Activated CD8-positive, alpha-beta memory T cell treated with anti-CD3 and anti-CD28 coated beads for 1 hour (primary cell): ENCODE measurements at places on chromosomes 1 and 21.

GRCh38 chr1:55700359-55701130, 485.4 kb upstream of the USP24 start:
- no peak for DNase-seq

DNA sequence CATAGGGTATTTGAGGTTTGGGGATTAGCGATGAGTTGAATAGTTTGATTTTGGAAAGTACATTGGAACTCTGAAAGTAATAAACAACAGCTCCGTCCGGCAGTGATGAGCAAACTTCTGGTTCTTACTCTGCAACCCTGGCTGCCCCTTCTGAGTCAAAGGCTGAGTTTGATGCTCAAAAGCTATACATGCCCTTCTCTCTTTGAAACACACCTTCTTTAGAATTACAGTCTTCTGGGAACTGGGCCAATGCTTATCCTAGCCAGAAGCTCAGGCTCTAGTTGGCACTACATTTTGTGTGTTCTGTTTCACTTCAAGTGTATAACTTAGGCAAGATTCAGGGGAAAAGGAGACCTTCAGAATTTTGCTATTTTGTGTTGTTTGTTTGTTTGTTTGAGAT, 9.3 kb downstream of the AHCYL1 start:
- DNase-seq = no peak

DNA sequence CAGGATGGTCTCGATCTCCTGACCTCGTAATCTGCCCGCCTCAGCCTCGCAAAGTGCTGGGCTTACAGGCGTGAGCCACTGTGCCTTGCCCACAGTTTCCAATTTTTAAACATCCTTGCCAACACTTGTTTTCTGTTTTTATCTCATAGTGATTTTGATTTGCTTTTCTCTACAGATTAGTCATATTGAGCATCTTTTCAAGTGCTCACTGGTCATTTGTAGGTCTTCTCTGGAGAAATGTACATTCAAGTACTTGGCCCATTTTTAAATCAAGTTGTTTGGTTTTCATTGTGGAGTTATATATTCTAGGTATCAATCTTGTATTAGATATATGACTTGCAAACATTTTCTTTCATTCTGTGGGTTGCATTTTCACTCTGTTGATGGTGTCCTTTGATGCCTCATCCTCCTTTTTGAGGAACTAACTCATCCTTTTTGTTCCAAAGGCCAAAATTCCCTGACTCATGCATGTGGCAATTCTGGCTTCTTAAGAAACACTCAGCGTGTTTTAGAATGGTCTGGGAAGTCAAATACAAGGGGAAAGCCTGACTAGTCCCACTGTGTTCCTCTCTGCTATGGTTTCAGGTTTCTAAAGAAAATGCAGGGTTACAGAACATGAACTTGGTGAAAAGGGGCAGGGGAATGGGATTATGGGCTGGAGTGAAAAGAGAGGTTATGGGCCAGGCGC, 37.3 kb downstream of the PTAFR start:
- no peak for DNase-seq

GRCh38 chr1:93625582-93626327, 55.9 kb downstream of the BCAR3 start:
- no peak for DNase-seq

DNA sequence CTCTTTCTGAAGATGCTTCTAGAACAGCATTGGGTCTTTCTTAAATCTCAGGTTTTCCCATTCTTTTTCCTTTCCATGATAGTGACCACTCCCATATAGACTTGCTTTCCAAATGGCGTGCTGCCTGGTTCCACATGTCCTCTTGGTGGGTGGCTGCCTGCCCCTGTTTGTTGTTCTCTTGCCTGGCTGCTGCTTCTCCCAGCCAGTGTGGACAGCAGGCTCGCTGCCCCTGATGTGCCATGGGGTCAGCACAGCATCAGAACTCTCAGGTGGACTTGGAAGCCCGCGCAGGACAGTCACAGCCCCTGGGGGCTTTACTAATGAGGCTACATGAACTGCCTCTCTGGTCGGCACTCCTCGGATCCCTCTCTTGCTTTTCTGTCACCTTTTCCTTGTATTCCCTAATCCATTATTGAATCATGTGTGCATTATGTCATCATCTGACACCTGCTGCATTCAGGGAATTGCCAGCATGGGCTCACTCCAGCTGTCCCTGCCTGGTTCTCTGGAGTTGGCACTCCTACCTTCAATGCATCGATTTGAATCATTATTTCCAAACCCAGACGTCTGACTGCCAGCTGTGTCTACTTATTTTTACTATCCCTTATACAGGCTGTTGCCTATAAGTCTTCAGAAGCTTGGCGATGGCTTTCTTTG, 100.5 kb upstream of the COA6 start:
- DNase-seq = no peak

DNA sequence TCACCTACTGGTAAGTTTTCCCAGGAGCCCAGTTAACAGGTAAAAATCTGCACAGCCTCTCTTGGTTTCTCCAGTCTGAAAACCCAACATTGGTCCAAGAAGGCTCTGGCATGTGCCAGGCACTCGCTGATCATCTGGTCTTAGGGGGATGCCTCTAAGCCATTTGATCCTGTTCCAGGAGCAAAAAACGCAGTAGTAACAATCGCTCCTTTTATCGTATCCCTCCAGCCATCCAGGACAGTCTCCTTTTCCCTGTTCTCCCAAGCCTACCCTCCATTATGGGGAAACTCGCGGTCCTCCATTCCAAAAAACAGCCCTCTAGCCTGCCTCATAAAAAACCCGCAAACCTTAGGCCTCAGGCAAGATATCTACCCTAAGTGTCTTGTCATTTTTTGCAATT, 56.2 kb downstream of the ODF2L start:
- DNase-seq = no peak

- DNase-seq = no peak
Measured at GRCh38 chr1:110262296-110262695, 52.2 kb downstream of the KCNC4 start.

DNA sequence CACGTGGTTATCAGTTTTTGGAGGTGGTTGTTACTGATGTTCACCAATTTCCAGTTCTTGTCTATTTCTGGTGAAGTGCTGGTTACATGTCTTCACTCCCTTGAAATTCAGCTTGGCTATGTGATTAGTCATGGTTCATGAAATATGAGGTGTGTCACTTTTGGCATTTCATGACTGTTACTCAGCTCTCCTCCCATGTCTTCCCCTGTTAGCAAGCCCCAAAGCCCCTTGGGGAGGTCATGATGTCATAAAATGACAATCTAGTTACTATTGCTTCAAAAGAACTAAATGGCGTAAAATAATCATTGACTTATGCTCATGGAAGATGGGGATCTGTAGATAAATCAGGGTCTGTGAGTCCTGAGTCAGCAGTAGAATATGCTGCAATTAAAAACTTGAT, 425.1 kb downstream of the SETD4 start:
- no peak for DNase-seq

GRCh38 chr1:68173283-68173935, 58.9 kb downstream of the WLS start:
- DNase-seq = no peak

- DNase-seq = no peak
Measured at GRCh38 chr1:92515796-92516201, 29.1 kb upstream of the GFI1 start.

GRCh38 chr1:235325139-235325538, 2.8 kb downstream of the ARID4B start:
- DNase-seq = no peak

DNA sequence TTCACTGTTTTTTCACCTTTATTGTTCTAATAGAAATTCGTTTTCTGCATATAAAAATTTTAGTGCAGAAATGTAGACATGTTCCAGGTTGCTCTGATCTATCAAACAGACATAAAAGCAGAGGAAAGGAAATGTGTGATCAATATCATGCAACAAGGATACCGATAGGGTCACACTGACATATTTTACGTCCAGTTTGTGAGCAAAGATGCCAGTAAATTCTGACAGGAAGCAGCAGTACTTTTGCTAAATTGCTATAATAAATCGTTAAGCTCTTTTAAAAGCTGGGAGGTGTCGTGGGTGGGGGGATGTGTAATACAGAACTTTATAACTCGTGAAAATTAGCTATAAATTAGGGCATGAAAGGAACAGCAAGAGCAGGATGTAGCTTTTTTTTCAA, 955.2 kb downstream of the BRINP3 start:
- DNase-seq = no peak

- peak; percentile 68 for DNase-seq
Measured at GRCh38 chr1:26472320-26472900, at the start of gene HMGN2. TSS of gene HMGN2 (plus strand) at chr1:26472440. CDS start at chr1:26472613, 173 bp downstream.

DNA sequence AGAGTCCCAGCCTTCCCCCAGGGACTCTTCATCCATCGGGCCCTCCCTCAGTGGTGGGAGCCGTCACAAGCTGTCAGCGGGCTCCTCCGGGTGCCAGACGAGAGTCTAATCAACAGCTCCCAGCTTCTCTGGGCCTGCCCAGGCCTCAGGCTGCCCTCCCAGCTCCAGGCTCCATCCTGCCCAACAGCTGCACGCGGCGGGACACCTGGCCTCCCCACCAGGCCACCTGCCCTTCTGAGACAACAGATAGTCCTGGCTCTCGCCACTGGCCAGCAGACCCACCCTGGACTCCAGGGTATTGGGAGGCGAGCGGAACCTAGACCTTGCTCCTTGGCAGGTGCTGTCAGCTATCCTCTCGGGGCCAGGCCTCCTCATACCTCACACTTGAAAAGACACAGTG, 3.1 kb downstream of the WNT4 start:
- DNase-seq = no peak

DNA sequence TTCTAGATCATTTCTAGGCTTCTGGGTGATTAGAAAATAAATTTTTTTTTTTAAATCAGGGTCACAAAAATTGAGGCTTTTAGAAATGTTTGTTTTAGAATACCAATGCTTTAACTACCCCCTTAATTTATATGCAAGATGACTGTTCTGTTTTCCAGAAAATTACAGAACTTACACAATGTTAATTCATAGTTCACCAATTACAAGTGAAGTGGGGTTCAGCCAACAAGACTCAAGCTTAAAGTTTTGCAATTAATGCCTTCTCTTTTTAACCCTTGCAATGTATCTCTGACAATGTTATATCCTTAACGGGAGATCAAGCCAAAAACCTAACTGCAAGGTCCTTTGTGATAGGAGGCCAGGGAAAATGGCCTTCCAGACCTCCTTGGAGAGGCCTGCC, 5.6 kb downstream of the PRELP start:
- DNase-seq = no peak

GRCh38 chr1:78146205-78146771, 100.5 kb downstream of the GIPC2 start:
- no peak for DNase-seq

GRCh38 chr1:229562686-229563085, 4.2 kb upstream of the ABCB10 start:
- no peak for DNase-seq

DNA sequence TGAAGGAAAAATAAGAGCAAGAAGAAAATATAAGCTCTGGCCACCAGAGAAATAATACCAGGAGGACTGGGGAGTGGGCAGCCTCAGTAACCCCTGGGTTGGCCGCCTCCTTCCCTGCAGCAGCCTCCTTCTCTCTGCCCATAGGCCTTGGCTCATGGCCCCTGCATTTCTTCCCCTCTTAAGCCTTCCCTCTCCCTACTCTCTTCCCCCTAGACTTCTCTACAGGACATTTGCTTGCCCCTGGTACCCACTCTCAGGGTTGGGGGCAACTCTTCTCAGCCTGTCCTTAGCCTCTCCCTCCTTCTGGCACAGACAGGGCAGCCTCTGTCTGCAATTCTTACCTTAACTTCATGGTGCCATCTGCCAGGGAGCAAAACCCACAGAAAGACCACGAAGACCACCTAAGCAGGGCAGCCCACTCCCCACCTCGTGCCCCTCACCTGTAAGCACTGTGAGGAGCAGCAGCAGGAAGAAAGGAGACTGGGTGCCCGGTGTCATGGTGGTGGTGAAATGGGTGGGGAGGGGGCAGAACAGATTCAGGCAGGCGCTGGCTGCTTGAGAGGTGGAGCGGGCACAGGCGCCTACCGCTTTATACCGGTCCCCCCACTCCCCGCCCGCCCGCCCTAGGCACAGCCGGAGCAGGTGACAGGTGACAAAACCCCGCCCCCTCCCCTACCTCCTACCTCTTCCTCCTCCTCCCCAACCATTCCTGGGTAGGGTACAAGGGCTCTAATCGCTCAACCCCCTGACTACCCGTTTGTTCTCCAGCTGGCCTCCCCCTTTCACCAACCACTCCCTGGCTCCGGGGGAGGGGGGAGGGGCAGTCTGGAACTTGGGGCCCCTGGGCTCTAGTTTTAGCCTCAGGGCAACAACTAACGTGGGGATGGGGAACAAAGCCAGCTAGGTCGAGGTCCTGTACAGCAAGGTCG, 15.1 kb downstream of the THBS3 start:
- no peak for DNase-seq

DNA sequence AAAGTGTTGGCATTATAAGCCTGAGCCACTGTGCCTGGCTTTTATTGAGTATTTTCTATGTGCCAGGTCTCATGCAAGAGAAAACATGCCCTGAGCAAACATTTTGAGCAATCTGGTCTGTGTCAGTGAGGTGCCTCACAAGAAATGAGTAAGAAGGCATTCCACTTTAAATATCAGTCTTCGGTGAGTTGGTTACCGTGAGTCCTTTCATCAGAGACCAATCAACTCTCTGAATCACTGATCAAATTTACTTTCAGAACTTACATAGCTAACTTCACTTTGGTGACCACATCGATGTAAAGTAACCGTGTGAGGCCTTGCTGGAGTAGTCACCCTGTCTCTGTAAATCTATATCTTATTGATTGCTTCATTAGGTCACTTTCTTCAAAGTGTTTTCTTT, 14.3 kb upstream of the DDX59 start:
- no peak for DNase-seq

DNA sequence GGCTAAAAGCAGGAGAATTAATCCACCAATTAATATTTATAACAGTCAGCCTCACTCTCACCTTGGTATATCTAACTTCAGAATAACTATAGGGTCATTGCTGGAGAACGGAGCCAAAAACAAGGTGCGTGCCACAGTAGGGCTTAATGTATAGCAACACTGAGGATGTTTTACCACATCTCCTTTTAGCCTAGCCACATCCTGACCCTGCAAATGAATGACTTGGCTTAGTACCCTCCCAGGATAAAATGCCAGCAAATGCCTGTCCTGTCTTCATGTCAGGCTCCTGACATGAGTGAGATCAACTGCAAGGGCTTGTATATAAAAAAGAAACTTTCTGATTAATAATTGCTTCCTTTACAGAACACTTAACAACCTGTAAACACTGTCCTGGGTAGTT, 2.7 kb upstream of the CDC42BPA start:
- no peak for DNase-seq

GRCh38 chr1:222546091-222546490, 1.8 kb downstream of the HHIPL2 start:
- no peak for DNase-seq

DNA sequence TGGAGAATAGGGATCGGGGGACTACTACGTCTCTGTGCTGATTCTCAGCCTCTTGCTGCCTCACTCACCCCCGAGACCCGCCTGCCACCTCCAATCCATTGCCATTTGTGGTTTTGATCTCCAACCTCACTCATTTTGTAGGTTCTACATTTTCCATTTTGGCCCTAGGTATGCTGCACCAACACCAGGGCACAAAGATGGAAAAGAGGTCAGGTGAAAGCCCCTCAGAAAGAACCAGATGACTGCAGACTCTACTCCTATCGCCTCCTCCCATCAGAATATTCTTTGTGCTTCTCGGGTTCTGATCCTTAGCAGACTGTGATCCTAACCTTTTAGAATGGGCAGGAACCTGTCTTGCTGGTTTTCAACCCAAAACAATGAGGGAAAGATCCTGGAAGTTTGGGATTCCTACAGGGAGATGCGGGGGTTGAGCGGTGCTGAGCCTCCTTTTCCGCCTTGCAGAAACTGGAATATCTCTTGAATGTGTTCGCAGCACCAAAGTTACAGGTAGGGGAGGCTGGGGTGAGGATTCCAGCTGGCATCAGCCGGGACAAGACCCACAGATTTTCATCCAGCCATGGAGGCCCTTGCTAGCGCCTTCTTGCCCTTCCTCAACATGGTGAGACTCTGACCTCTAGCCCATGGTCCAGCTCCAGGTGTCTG, 53.1 kb downstream of the RHBG start:
- no peak for DNase-seq
